Astrocyte (in vitro differentiated cells and primary cell): ENCODE measurements at places on chromosomes 16 and 17.
A peak's percentile ranks its signal among the peaks of the same experiment; 100 is the strongest.

DNA sequence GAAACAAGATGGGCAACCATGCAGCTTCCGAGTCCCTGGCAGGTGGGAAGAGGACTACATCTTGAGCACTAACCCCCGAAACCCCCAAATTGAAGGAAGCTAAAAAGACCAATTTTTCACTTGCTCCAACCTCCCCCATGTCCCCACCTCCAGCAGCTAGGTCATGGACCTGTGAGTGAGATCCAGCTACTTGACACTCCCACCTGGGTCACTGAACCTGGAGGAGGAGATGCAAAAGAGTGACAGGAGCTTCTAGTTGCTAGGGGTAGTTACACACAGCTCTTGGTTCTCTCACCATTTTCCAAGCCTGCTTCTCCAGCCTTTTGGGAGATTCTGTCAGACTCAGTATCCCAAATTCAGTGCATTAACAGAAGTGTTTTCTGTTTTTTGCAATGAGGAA lies 11.2 kb downstream of the PDZD9 start:
- no peak for DNase-seq

- no peak for DNase-seq
Measured at GRCh38 chr16:68447653-68448359, 502 bp downstream of the SMPD3 start.

GRCh38 chr17:28570716-28571360 lies 486 bp downstream of the PIGS start:
- DNase-seq, result no peak

- no peak for DNase-seq
Measured at GRCh38 chr16:56604966-56605365, 3.4 kb upstream of the MT2A start.

- DNase-seq, result peak; percentile 95
Measured at GRCh38 chr16:28538733-28539596, at the start of gene NUPR1. Gene NUPR1, minus strand, starts transcription at chr16:28538974. Its CDS starts 67 bp downstream, at chr16:28538907.

DNA sequence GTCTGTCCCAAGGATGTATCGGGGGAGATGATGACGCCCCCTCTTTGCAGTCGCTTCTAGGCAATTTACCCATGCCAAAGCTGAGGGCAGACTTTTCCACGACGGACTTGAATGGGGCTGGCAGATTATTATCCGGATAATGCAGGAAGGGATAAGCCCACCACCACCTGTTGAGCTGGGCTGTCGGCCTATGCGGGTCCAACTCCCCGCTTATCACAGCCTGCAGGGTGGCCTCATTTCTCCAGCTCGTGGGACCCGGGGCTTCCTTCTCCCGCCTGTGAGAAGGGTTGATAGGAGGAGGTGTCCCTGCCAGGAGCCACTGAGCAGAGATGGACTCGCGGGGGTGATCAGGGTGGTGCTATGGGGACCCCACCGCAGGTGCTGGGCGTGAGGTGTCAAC lies 559 bp downstream of the CACNG5 start:
- DNase-seq, result no peak
